ENCODE measurements at places on chromosomes 6 and 20.
A peak's percentile ranks its signal among the peaks of the same experiment; 100 is the strongest.

DNA sequence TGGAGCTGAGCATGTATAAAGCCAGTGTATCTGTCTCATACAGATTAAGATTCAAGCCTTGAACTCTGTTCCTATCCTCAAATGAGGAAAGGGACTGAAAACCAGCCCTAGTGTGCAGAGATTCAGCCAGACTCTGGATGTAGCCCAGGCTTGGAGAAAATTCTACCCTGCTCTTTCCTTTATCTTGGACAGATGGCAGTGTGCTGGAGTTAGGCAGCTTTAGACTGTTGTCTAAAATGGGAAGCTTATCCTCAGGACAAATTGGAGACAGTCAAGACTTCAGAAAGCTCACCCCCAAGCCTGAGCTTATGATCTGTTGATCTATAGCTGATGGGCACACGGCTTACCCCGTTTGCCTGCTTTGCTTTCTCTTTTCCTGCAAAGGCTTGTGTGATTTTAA lies 1057.6 kb downstream of the KIF16B start:
- no peaks in the 10 kb centered on the region for H3K27me3 ChIP-seq
- no peaks in the 10 kb centered on the region for H3K36me3 ChIP-seq

DNA sequence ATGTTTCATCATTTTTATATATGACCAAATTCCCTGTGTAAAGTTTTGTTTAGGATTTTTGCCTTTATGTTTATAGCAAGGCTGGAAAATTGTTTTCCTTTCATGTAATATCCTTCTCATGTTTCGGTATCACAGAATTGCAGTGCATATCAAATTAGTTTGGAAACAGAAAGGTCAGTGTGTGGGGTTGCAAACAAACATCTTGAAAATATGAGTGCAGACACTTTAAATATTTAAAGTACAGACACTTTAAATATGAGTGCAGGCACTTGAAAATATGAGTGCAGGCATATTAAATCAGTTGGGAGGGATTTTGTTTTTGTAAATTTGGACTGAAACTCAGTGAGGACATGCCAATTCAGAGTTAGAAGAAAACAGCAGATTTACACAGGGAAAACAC lies 6.5 kb downstream of the SLPI start:
- no peaks in the 10 kb centered on the region for H3K36me3 ChIP-seq
- no peak overlapping the region for H3K4me3 ChIP-seq
- no peak for DNase-seq
- H3K4me1 ChIP-seq, result no peaks in the 10 kb centered on the region
- no peaks in the 10 kb centered on the region for H3K27me3 ChIP-seq

- no peaks in the 10 kb centered on the region for H3K27me3 ChIP-seq
- no peaks in the 10 kb centered on the region for H3K36me3 ChIP-seq
Measured at GRCh38 chr6:141443668-141444289, 688.9 kb upstream of the GJE1 start.

DNA sequence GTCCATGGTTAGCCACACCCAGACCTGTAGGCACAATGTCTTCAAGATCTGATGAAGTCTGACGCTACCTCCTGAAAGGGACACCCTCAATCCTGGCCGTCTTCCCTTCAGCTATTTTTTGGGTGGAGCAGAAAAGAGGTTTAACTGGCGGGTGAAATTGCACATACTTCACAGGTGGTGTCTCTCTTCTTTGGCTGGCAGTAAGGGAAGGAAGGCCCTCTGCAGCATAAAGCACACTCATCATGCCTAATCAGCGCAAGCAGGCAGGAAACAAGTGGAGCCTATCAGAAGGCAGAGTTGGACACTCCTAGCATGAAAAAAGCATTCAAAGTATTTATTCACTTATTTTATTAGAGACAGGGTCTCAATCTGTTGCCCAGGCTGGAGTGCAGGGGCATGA lies 32.9 kb downstream of the PNLDC1 start:
- no peak for DNase-seq
- H3K27me3 ChIP-seq, result no peaks in the 10 kb centered on the region
- no peaks in the 10 kb centered on the region for H3K36me3 ChIP-seq
- no peak overlapping the region for H3K27ac ChIP-seq
- H3K4me3 ChIP-seq, result no peak overlapping the region

DNA sequence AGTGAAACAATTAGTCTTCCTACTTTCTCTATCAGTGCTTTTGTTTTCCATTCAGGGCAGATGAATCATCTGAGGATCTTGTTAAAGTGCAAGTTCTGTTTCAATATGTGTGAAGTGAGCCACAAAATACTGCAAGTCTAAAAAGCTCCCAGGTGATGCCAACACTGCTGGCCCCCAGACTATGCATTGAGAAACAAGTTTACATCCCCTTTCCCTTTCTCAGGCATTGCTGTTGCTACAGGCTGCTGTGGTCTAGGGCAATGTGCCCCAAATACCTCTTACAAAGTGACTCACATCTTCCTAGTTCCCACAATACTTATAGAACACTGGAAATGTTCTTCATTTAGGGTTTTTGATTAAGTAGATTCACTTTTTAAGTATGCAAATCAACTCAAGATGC lies 31.8 kb downstream of the ABRACL start:
- no peak for DNase-seq
- H3K27ac ChIP-seq, result no peak overlapping the region
- no peaks in the 10 kb centered on the region for H3K27me3 ChIP-seq
- H3K4me1 ChIP-seq, result no peaks in the 10 kb centered on the region
- H3K36me3 ChIP-seq, result no peaks in the 10 kb centered on the region

DNA sequence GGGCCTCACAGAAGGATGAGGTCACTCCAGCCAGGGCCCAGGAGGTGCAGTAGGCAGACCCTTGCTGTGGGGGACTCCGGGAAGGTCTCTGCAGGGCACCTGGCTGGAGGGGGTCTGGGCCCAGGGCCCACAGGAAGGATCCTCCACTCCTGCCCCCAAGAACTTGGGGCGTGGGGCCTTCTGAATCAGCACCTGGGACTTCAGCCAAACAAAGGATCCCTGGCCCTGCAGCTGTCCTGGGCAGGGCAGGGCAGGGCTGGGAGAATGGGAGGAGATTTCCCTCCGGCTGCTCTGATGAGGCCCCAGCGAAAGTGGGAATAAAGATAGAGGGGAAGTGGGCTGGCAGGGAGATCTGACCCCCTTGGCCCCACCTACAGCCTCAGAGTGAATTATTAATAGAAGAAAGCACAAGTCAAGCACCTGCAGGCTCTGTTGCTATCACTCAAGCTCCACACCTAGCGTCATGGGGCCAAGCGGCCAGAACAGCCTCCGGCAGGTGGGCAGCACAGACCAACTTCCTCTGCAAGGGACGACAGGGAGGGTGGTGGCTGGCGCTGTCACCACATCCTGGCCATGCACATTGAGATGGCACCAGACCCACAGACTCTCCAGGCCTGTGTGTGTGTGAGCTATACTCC lies 61.6 kb upstream of the MRPS10 start:
- no peaks in the 10 kb centered on the region for H3K36me3 ChIP-seq
- H3K27me3 ChIP-seq, result no peaks in the 10 kb centered on the region
- no peaks in the 10 kb centered on the region for H3K4me1 ChIP-seq
- no peak for DNase-seq
- H3K4me3 ChIP-seq, result no peak overlapping the region

- H3K4me3 ChIP-seq, result peak overlapping the region; percentile 63
- peaks cover 7% of the 10 kb centered on the region for H3K36me3 ChIP-seq
- H3K27ac ChIP-seq, result no peak overlapping the region
- no peaks in the 10 kb centered on the region for H3K27me3 ChIP-seq
- no peaks in the 10 kb centered on the region for H3K4me1 ChIP-seq
Measured at GRCh38 chr6:26457264-26457805, 420 bp upstream of the BTN2A1 start.

DNA sequence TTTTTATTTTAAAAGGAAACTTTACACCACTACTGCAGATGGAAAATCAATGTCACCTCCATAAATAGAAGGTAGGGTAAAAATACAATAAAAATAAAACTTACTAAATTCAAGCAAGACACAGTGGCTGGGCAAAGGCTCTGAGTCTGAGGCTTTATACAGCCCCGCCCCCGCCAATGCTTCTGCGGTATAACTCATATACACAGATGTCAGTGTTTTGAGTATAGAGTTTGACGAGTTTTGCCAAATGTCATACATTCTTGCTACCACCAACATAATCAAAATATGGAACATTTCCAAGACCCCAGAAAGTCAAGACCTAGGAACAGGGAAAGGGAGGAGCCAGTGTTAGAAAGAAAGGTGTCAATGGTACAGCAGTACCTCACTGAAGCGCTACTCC lies 12.8 kb downstream of the NFATC2 start:
- DNase-seq, result no peak
- no peak overlapping the region for H3K4me3 ChIP-seq
- no peaks in the 10 kb centered on the region for H3K36me3 ChIP-seq
- no peaks in the 10 kb centered on the region for H3K4me1 ChIP-seq
- H3K27ac ChIP-seq, result no peak overlapping the region

DNA sequence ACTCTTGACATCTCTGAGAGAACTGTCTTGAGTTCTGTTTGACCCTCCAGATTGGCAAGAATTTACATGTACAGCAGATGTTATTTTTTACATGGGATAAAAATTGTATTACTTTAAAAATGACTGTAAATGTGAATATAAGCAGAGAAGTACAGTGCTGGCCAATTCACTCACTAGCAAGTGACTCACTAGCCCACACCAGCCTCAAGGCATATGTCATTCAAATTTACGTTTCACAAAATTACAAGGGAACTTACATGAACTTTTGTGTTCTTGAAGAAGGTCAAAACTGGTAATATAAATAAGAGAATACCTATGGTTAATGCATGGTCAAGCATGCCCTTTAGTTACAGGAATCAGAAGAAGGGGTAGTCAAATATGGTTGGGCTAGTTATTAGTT lies 54.0 kb upstream of the HMGCLL1 start:
- H3K36me3 ChIP-seq, result no peaks in the 10 kb centered on the region
- no peak overlapping the region for H3K27ac ChIP-seq
- no peaks in the 10 kb centered on the region for H3K27me3 ChIP-seq
- no peak overlapping the region for H3K4me3 ChIP-seq
- DNase-seq, result no peak

DNA sequence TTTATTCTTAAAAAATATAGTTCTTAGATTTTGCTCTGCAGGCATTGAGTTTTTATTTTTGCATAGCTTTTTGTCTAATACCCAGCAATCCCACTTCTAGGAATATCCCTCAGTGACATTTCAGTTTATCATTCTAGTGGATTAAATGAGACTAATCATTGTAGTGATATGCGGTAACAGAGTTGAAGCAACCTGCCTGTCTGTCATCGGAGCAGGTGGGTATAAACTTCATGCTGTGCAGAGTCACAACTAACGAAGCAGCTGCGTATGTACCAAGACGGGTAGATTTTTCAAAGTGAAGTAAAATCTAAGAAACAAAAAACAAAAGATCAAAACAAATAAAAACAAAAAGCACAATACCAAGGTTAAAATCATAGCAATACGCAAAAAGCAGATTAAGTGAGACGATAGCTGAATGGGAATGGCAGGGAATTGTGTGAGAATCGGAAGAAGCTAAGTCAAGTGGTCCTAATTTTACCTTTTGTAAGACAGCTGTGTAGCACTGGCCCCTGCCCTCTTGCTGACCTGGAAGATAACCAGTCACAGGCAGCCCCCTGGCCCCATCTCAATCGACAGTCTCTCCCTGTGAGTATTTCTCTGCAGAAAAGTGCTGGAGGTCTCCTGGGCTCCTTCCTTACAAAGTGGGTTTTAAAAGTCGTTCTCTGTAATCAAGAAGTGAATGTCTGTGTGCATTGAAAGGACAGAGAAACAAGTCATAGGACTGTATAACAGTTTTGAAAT lies 169.2 kb downstream of the OR2B2 start:
- DNase-seq, result no peak
- H3K4me3 ChIP-seq, result no peak overlapping the region
- peaks cover 80% of the 10 kb centered on the region for H3K27me3 ChIP-seq
- no peak overlapping the region for H3K27ac ChIP-seq

DNA sequence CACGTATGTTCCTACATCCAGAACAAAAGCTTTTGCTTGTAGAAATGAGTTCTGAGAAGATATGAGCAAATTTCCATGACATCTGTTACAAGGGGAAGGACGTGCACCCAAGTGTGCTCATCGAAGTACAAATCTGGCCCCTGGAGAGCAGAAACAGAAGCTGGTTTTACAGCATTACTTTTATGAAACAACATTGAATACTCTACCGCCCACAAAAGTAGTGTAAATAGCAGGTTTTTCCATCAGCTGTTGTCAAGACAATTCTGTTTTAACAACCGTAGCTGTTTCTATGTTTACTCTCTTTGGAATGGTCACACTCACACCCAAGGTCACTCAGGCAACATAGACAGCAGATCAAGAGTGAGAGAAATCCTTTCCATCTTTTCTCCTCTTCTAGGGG lies 114.2 kb upstream of the SSTR4 start:
- no peak for DNase-seq
- H3K4me3 ChIP-seq, result no peak overlapping the region
- no peaks in the 10 kb centered on the region for H3K4me1 ChIP-seq
- H3K27ac ChIP-seq, result no peak overlapping the region
- no peaks in the 10 kb centered on the region for H3K27me3 ChIP-seq

DNA sequence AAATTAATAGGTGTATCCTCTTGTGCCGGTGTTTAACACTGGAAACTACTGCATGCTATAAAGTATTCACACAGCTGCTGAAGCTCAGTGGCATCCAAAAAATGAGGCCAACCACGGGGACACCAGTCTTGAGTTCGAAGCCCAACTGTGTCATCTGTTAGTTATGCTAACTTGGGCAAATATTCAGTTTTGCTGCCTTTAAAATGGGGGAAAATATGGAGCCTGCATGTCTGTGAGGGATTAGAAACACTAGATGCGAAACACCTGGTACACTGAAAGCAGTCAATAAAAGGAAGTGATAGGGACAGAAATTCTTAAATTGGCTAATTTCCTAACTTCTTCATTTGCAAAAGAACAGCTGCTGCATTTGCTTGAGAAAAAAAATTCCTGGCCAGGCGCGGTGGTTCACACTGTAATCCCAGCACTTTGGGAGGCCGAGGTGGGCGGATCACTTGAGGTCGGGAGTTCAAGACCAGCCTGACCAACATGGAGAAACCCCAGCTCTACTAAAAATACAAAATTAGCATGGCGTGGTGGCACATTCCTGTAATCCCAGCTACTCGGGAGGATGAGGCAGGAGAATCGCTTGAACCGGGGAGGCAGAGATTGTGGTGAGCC lies 36.6 kb upstream of the MLIP start:
- no peak overlapping the region for H3K4me3 ChIP-seq
- H3K27me3 ChIP-seq, result no peaks in the 10 kb centered on the region
- H3K36me3 ChIP-seq, result no peaks in the 10 kb centered on the region
- H3K4me1 ChIP-seq, result peaks cover 27% of the 10 kb centered on the region

DNA sequence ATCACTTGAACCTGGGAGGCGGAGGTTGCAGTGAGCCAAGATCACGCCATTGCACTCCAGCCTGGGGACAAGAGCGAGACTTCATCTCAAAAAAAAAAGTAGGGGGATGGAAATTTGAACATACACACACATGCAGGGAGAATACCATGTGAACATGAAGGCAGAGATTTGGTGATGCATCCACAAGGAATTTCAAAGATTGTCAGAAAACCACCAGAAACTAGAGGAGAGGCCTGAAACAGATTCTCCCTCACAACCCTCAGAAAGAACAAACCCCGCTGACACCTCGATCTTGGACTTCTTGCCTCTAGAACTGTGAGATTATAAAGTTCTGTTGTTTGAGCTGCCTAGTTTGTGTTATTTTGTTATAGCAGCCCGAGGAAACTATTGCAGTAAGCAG lies 125.5 kb downstream of the GPX5 start:
- H3K27me3 ChIP-seq, result peaks cover 9% of the 10 kb centered on the region
- H3K4me3 ChIP-seq, result no peak overlapping the region
- no peak overlapping the region for H3K27ac ChIP-seq
- no peak for DNase-seq
